Endothelial cell of coronary artery (primary cell): ENCODE measurements at places on chromosomes 1 and 21. TPM values are rescaled to one million over a fixed set of nuclear protein-coding genes. Genes with fewer than 3 reads are reported as not detected.

WDR64 gene
- not detected in 2 replicates for total RNA-seq

COL24A1 gene
- 0.09 TPM in 2 replicates for total RNA-seq

NOS1AP gene
- 0.66 and 0.81 TPM in 2 replicates for total RNA-seq

CTH gene
- 0.99 and 1.7 TPM in 2 replicates for total RNA-seq

LAMB3 gene
- 14.0 and 21.8 TPM in 2 replicates for total RNA-seq

ATP1A2 gene
- under 0.01 TPM in 1 of 2 replicates, not detected in the other for total RNA-seq

SPRR5 gene
- total RNA-seq = not detected in 2 replicates

OPTC gene
- total RNA-seq = not detected in 2 replicates

CYP4X1 gene
- 0.85 and 1.7 TPM in 2 replicates for total RNA-seq

IFNLR1 gene
- 0.09 TPM in 1 of 2 replicates, not detected in the other for total RNA-seq

VSIG8 gene
- total RNA-seq = 0.09 TPM in 1 of 2 replicates, not detected in the other

A3GALT2 gene
- 0.09 TPM in 2 replicates for total RNA-seq

ZNF691 gene
- total RNA-seq = 6.9 and 8.4 TPM in 2 replicates

TAS1R3 gene
- 0.18 and 0.19 TPM in 2 replicates for total RNA-seq

ZNF593OS gene
- total RNA-seq = 0.09 TPM in 1 of 2 replicates, not detected in the other

TCP10L gene
- total RNA-seq = 0.09 and 0.28 TPM in 2 replicates

LAX1 gene
- 0.09 TPM in 1 of 2 replicates, not detected in the other for total RNA-seq

EXTL2 gene
- total RNA-seq = 20.2 and 20.6 TPM in 2 replicates
